Stimulated activated CD4-positive, alpha-beta T cell treated with anti-CD3 and anti-CD28 coated beads, Interleukin-1b, Interleukin-23, amount 100 ng/mL, for 1 hour (primary cell): ENCODE measurements at places on chromosomes 4 and X.

- no peak for DNase-seq
These were observed 5.3 kb downstream of the OCRL start for GRCh38 chrX:129545408-129545807.

- no peak for DNase-seq
These were observed 46.6 kb upstream of the NWD2 start for GRCh38 chr4:37197899-37198298.

- no peak for DNase-seq
These were observed 72.3 kb downstream of the SOX3 start for GRCh38 chrX:140432346-140433175.

GRCh38 chr4:52939739-52940138 lies 77.6 kb downstream of the RASL11B start:
- no peak for DNase-seq

DNA sequence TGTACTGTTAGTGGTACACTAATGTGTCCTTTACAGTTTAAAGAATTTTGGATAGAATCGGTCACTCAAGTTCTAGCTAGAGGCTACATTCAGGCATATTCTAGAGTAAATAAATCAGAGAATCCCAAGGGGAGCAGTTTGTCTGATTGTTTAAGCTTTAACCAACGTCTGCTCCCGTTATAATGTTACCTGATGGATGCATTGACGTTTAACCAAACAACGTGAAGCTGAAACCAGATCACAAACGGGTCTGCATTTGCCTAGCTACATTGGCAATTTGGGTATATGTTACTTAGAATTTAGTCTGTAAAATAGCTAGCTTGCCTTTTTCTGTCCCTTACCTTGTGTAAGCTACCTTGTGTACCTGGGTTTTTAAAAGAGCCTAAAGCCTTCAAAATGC lies 1.6 kb downstream of the PI4K2B start:
- no peak for DNase-seq

- DNase-seq = no peak
These were observed 746 bp downstream of the EDNRA start for GRCh38 chr4:147481577-147482109.

DNA sequence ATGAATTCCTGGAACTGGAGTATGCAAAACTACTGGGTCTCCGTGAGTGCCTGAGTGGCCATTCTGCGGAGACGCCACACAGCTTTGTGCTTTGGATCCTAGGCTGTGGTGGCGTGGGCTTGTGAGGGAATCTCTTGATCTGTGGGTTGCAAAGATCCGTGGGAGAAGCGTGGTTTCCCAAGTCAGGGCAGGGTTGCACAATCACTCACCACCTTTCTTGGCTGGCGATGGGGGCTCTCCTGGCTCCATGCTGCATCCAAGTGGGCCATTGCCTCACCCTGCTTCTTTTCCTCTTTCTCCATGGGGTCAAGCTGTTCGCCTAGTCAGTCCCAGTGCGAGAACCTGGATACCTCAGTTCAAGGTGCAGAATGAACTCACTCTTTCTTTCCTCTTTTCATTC lies 62.5 kb downstream of the SLAIN2 start:
- DNase-seq = no peak

DNA sequence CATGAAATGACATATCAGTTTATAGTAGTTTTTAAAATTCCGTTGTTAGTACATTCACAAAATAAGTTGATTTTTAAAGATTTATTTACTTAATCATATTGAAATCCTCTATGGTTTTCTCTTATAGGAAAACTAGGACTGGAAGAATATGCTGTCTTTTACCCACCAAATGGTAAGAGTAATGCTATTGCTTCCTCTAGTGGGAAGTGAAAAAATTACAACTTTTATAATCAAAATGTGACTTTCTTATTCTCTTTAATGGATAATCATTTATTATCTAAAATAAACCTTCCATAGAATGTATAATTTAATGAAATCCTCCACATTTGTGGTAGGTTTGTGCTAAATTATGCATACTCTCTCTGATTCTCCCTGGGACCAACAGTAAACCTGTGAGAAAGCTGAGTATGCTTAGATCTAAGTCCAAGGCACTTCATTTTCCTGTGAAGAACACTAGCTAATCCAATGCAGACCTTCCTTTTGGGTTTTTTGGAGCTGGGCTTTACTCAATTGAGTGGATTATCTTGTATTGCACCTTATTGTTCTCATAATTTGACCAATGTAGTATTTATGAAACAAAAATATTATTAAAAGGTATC lies 136.2 kb downstream of the TBC1D19 start:
- DNase-seq = no peak

DNA sequence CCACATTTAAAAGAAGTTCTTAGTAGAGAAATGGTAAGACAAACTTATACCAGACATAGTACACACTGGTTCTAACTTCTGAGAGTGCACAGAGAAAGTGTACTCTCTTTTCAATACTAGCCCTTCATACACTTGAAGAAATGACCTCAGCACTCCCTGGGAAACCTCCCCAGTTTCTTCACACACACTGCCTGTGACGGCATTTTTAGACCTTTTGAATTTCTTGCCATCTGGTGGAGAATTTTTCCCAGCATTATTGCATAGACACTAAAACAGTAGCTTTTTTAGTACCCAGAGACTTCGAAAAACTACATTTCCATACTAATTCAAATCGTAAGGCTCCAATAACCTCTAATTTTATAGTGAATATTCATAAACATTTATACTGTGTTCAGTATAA lies 341.6 kb upstream of the MAOA start:
- no peak for DNase-seq

- DNase-seq = no peak
These were observed 3.1 kb downstream of the TMEM184C start for GRCh38 chr4:147620315-147620714.

GRCh38 chrX:112961981-112962380 lies 121.3 kb upstream of the AMOT start:
- no peak for DNase-seq

- DNase-seq = no peak
These were observed 78.4 kb downstream of the HPRT1 start for GRCh38 chrX:134538316-134538715.

DNA sequence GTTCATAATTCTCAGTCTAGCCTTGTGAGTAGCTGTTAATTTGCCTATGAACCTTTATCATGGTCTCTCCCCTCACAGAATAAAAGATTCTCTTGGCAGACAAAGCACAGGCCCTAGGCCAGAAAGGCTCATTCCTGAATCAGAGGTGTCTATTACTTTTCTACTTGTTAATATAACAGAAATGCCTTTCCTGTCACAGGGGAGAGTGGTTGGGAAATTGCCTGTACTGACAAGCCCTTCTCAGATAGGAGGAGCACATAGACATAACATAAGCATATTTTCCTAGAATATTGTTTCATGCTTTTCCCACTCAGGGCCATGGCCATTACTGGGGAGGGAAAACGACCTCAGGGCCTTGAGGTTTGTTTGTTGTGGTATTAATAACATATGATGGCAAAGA lies 308.3 kb downstream of the BMPR1B start:
- DNase-seq = no peak

GRCh38 chr4:76589872-76590797 lies 155.1 kb downstream of the SHROOM3 start:
- DNase-seq = no peak

GRCh38 chr4:15725608-15726007 lies 22.7 kb downstream of the BST1 start:
- no peak for DNase-seq

DNA sequence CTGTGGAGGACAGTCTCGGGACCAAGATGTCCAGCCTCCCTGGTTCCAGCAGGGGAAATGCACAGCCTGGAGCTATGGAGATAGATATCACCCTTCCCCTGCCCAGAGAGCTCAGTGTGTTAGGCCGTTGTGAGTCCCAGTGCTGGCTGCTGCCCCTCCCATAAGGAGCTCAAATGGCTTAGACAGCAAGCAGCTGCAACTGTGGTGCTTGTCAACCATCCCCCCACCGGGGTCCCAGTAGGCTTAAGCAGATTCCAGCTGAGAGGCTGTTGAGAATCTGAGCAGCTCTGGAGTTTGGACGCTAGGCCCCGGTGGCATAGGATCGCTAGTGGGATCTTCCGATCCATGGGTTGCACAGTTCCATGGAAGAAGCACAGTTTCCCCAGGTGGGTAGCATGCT lies 181.8 kb upstream of the POF1B start:
- DNase-seq = no peak

- DNase-seq = no peak
These were observed 186.1 kb upstream of the CASK start for GRCh38 chrX:42109428-42109827.

GRCh38 chr4:78756137-78756536 lies 20.0 kb upstream of the BMP2K start:
- no peak for DNase-seq

DNA sequence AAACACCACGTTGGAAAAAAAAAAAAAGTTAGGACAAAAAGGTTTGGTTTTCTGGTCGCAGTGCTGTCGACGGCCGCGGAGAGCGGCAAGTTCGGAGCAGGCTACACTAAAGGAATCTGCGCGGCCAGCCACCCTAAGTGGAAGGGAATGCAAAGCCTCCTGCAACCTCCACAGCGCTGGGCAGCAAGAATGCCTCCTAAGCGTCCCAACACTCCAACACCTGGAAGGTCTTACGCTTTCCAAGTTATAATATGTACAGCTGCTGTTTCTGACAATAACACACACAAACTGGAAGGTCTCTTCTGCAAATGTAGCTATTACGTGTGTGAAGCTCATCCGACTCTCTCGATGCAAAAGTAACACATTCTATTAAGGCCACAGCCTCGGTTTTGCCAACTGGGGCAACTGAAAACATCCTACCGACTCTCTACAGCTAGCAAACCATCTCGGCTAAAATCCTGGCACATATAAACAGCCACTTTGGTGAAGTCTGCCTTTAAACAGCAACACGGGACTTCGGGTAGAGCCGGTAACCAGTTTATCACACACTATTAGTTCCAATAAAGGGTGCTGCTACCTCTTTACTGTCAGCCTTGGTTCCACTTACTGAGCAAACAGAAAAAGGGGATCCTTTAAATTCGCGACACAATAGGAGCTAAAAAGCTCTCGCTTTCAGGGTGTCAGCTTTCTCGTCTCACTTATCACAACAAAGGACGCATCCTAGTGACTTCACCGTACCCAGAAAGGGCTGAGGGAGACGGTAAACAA lies 895 bp downstream of the SMIM14 start:
- no peak for DNase-seq

DNA sequence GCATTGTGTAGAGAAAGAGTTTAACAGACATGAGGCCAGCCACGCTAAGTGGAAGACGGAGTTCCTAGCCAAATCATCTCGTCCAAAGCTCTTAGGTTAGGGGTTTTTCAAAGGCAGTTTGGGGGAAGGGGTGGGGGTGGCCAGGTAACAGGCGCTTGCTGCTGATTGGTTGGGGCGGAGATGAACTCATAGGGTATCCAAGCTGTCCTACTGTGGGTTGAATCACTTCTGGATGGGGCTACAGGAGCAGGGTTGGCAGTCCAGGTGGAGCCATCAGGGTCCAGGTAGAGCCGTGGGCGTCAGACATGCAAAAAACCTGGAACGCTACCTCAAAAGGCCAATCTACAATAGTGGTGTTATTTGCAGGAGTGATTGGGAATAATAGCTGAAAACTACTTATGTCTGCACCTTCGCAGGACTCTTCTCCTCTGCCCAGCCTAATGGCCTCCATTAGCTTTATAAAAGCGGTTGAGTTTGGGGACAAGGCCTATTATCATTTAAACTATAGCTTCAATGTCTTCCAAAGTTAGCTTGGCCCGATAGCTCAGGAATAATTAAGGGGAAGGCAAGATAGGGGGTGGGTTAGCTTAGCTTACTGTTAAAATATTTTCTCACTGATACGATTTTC lies 579.6 kb downstream of the NLGN4X start:
- no peak for DNase-seq

GRCh38 chr4:180674619-180675358 lies 1568.4 kb upstream of the TENM3 start:
- DNase-seq = no peak

DNA sequence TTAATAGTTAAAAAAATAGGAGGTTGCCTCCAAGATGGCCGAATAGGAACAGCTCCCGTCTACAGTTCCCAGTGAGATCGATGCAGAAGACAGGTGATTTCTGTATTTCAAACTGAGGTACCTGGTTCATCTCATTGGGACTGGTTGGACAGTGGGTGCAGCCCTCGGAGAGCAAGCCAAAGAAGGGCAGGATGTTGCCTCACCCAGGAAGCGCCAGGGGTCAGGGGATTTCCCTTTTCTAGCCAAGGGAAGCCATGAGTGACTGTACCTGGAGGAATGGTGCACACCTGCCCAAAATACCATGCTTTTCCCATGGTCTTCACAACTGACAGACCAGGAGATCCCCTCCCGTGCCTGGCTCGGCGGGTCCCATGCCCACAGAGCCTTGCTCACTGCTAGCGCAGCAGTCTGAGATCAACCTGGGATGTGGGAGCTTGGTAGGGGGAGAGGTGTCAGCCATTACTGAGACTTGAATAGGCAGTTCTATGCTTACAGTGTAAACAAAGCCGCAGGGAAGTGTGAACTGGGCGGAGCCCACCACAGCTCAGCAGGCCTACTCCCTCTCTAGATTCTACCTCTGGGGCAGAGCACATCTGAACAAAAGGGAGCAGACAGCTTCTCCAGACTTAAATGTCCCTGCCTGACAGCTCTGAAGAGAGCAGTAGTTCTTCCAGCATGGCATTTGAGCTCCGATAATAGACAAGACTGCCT lies 47.5 kb downstream of the PPA2 start:
- no peak for DNase-seq

DNA sequence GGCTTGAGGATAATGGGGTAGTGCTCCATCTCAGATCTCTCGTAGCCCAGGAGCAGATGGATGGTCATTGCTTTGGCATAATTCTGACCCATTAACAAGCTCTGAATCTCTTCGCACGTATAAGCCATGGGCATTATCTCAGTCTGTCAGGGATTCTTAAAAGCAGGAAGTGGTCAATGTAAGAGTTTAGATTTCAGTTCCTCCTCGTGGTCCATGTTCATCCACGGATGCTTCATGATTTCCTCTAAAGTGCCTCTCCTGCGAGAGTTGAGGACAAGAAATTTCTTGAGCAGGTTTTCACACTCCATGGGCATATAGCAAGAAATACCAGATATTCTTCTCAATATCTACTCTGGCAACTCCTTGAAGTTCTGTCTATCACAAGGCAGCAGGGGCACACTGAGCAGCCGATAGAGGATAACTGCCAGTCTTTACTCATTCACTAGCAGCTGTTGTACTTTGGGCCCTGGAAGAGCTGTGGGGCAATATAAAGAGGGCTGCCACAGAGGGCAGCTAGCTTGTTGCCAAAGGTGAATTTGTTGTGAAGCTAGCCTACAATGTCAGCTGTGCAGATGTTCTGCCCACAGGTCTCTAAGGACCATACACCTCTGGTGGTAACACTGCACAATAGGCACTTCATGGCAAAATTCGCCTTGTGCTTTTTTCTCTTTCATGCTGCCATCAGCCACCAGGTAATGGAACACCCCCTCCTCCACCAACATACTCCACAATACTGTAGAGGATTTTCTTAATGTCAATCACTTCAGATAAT lies 52.0 kb upstream of the WDR17 start:
- no peak for DNase-seq

DNA sequence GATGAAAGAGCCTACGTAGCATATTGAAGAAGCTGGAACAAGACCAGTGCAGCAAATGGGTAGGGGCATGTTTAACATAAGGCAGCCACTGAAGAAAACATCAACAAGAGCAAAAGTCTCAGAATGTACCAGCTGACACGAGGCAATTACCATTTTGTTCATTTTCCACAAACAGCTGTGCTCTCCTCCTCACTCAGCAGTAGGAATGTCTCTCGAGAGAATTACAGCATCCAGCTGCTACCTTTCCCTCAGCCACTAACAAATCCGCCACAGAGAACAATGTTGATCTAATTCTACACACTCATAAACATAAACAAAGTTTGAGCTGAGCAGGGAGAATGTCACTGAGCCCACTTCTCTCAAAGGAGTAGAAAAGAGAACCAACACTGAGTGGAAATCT lies 68.0 kb downstream of the OPHN1 start:
- no peak for DNase-seq
